Left renal cortex interstitium (tissue), 4 donors: ENCODE measurements at places on chromosomes 1 and 21.

DNA sequence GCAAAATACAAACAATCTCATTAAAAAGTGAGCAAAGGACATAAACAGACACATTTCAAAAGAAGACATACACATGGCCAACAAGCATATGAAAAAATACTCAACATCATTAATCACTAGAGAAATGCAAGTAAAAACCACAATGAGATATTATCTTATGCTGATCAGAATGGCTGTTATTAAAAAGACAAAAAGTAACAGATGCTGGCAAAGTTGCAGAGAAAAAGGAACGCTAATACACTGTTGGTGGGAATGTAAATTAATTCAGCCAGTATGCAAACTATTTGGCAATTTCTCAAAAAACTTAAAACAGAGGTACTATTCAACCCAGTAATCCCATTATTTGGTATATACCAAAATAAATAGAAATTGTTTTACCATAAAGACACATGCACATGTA, 32.2 kb upstream of the TNFSF18 start:
- DNase-seq, result no peak

DNA sequence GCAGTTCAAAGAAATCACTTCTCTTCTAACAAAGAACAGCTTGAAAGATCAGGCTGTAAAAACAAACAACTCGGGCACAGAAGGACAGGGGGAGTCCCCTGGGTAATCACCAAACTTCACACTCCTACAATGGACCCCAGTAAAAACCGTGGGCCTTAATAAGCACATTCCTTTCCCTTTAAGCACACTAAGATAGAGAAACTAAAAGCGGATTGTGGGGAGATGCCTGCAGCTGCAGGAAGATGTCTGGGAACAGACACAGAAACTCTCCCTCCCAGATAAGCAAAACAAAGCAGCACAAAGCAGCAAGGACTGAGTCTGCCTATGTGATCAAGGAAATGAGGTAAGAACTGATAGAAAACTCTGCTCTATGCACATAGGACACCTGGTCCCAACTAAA, 37.6 kb upstream of the CTBS start:
- no peak for DNase-seq

DNA sequence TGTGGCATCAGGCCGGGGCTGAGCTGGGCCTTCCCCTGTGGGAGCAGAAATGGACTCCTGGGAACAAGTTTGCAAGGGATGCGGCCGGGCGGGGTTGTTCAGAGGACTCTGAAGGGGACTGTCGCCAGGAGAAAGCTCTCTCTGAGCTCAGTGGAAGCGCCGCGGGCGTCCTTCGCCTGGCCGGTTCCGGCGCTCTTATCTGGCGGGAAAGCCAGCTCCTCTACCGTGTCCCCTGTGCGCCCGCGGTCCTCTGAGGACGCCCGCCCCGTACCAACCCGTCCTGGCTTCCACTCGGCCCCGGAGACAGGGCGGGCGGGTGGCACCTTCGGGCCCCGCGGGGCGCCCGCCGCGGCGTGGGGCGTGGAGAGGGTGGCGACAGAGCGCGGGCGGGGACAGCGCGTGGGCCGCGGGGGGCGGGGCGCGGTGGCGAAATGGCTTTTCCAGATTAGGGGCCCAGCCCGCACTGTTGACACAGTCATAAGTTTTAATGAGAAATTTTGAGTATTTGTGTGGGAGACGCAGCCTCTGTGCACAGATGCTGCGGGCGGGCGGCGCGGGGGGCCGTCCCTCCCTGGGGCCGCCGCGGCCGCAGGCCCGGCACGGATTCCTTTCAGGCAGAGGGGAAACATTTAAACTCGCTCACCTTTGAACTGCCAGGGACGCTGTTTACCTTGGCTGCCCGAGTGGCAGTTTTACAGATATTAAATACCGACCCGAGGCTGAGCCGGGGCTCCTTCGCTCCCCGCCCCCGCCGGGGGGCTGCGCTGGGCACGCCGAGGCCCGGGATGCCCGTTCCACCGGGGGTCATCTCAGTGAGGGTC, 70.2 kb downstream of the FOXD2 start:
- no peak for DNase-seq

DNA sequence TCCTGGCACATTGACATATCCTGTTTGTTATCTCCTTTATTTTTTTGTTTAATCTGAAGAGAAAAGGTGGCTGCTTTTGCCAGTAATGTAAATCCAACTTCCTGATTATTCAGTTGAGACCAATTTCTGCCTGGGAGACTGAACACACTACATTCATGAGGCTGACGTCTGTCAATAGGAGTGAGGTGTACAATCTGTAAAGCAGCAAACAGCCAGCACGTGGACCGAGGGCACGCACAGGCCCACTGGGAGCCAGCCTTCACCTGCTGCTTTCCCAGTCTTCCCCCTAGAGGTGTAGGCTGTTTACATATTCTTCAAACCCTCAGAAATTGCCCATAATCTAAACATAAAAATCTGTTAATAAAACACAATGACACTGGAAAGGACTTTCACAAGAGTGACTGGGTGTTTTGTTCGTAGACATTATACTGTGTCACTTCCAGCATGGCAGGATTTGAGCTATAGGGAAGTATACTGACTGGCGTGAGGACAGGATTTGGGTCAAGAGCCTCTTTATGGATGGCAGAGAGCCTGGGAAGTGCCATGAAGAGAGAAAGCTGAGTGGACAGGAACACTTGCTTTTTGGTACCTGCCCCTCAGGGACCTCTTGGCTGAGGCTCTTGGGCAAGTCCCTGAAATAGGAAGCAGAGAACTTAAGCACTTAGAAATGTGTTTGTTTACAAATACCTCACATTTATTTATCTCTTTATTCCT, 552.9 kb upstream of the CAMK1G start:
- no peak for DNase-seq

GRCh38 chr21:45821998-45822397, 159.6 kb upstream of the COL6A1 start:
- no peak for DNase-seq

DNA sequence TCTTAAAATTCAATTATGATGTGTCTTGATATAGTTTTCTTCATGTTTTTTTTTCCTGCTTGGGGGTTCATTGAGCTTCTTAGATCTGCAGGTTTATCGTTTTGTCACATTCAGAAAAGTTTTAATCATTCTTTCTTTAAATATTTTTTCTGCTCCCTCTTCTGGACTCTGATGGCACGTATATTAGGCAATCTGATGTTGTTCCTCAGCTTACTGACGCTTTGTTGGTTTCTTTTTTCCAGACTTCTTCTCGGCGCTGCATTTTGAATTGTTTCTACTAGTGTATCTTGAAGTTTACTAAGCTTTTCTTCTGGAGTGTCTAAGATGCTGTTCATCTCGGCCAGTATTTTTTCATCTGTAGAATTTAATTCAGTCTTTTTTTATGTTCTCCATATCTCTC, 44.8 kb upstream of the FMOD start:
- no peak for DNase-seq

- DNase-seq, result no peak
Observed at GRCh38 chr1:184388319-184388889, 1.6 kb downstream of the C1orf21 start.

GRCh38 chr1:47178020-47178419, 11.8 kb downstream of the PDZK1IP1 start:
- DNase-seq, result no peak

- DNase-seq, result no peak
Observed at GRCh38 chr1:182438326-182438725, 11.6 kb upstream of the RGSL1 start.

- no peak for DNase-seq
Observed at GRCh38 chr1:98426092-98426491, 235.4 kb upstream of the SNX7 start.

GRCh38 chr21:19864476-19864875, 1133.7 kb upstream of the NCAM2 start:
- no peak for DNase-seq

GRCh38 chr1:83901547-83902155, 97.3 kb downstream of the TTLL7 start:
- no peak for DNase-seq

GRCh38 chr1:228812961-228813360, 77.7 kb downstream of the RHOU start:
- DNase-seq, result no peak

- no peak for DNase-seq
Observed at GRCh38 chr1:248793592-248793991, 32.1 kb downstream of the SH3BP5L start.

DNA sequence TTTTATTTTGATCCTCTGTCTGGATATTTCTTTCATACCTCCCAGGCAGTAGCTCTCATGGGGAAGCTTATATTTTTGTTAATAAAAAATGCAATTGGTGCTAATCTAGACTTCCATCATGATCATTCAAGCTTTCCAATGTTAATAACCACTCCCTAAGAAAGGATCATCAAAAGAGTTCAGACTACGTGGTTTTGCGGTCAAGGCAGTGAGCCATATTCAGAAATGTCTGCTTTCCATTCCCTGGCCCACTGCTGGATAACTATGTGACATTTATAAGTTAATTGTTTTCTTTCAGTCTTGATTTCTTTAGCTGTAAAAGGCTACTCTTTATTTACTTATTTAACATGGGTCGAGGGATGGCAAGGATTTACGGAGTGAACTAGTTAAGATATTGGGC, 414.6 kb downstream of the LMO4 start:
- no peak for DNase-seq

- DNase-seq, result no peak
Observed at GRCh38 chr1:14529475-14529874, 69.0 kb upstream of the KAZN start.

DNA sequence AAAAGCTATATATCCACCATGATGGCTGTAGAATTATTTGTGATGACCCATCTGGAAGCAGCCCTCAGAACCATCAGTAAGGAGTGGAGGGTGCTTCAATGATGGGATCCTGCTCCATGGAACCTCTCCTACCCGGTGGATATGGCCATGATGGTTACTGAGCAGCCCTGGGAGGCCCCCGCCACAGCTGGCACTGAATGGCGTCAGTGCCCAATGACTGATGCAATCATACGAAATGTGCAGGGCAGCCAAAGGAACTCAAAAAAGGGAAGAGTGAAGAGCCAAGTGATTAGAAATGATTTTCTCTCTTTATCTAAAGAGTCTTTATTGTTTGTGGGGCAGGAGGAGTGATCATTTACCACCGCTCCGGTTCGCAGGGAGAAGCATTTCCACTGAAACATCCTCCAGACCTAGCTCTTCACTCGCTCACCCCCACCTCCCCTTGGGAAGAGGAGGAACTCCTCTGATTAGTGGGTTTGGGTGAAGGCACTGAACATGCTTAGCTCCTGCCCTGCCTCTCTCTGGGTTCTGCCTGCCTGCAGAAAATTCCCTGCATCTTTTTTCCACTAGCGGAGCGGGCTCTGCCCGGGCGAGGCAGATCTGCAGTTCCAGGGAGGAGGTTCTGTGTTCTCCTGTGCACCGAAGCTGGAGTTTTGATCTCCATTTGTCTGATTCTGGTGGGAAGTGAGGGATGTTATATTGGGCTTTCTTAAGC, 260.3 kb downstream of the GRIK3 start:
- no peak for DNase-seq

- DNase-seq, result no peak
Observed at GRCh38 chr1:116769994-116770393, 15.8 kb downstream of the CD2 start.

GRCh38 chr1:38990386-38990737, 714 bp upstream of the AKIRIN1 start:
- no peak for DNase-seq

GRCh38 chr1:247576514-247576913, 11.6 kb upstream of the OR2G2 start:
- DNase-seq, result no peak

- no peak for DNase-seq
Observed at GRCh38 chr21:34967509-34968289, 81.4 kb downstream of the RUNX1 start.

DNA sequence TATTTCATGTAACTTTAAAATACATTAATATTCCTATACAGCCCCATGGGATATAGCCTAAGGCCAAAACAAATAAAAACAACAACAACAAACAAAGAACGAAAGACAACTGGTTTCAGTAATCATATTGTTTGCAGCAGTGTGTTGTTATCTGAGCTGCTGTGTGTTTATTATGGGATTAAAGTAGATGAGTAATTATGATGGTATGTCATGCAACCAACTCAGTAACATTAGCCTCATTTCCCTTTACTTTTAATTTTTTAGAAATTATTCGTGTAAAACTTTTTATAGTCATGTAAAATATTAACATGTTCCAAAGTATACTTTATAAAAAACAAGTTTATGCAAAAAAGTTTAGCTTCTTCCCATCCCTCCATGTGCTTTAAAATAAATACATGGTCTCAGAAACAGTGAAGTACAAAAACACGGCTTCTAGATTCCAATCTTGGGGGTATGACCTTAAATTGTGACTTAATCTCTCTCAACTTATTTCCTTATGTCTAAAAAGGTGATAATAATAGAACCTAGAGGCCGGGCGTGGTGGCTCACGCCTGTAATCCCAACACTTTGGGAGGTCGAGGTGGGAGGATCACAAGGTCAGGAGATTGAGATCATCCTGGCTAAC, 176.1 kb downstream of the SLC45A1 start:
- no peak for DNase-seq

DNA sequence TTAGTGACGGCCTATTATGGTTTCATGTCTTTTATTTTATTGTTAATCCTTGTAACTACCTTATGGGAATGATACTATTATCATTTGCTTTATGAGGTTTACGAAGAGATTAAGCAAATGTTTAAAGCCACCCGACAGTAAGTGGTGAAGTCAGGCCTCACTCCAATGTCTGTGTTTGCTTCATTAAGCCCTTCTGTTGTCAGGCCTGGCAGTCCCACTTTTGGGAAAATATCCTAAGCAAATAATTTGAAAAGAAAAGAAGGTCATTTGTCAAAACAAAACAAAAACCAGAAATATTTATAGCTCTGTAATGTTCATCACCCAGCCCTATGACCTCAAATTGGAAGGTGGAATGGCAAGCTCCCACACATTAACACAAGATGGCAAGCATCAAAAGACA, 40.7 kb upstream of the USP24 start:
- DNase-seq, result no peak

DNA sequence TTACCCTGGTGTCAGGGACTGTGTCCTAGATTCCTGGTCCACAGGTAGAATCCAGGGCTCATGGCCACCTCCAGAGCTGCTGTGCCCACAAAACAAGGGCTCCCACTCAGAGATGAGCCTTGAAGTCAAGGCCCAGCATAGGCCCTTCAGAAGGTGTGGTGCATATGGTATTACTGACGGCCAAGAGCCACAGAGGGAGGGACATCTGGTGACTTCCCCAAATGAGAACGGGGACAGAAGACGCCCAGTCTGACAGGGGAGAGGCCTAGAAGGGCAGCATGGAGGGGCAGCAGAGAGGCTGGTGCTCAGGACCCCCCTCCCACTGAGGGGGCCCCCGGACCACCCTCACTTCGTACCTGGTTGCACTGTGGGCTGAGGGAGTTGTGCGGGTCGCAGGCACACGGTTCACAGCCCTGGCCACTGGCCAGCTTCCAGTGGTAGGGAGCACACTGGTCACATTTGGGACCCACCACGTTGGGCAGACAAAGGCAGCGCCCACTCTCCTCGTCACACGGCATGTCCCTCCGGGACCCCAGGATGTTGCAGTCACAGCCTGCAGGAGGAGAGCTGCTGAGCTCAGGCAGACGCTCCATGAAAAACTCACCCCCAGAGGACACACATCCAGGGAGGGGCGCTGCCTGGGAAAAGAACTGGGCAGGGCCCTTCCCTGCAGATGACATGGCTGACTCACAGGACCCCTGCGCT, 25.0 kb downstream of the LAMB3 start:
- no peak for DNase-seq
